Lung (tissue), 17 donors: ENCODE measurements at places on chromosomes 2 and 18. TPM values are rescaled to one million over a fixed set of nuclear protein-coding genes. Genes with fewer than 3 reads are reported as not detected.

The C2orf66 gene
- total RNA-seq = not detected

The RIT2 gene
- total RNA-seq = not detected

- peak; percentile 96 for DNase-seq
Measured at GRCh38 chr2:111120253-111121027, at the start of gene BCL2L11. Gene BCL2L11 (plus strand): TSS chr2:111120914. CDS start chr2:111123746, 2,832 bp downstream.

- no peak for DNase-seq
Measured at GRCh38 chr2:214104219-214104618, 306.6 kb upstream of the VWC2L start.
